ENCODE measurements at places on chromosomes 7 and 10.
A peak's percentile ranks its signal among the peaks of the same experiment; 100 is the strongest.

GRCh38 chr10:69321865-69322264 lies 43.6 kb downstream of the HK1 start:
- DNase-seq: no peak

GRCh38 chr7:112176693-112177415 lies 29.3 kb downstream of the DOCK4 start:
- no peak for DNase-seq

- no peak for DNase-seq
Measured at GRCh38 chr10:60508037-60508436, 118.4 kb upstream of the ANK3 start.

DNA sequence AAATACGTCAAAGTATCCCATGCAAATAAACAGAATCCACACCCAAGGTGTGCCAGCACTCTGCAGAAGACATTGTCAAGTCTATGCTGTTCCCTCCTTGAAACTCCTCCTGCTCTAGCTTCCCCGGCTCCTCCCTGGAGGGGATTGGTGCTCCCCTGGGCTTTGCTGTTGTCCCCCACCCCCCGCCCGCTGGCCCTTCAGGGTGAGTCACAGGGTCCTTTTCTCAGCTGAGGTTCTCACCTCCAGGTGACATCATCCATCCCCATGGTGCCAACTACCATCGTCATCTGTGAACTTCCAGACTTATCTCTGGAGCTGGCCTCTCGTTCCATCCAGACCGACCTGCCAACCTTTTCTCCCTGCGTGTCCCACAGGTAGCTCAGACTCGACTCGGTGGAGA lies 77.0 kb downstream of the ITIH5 start:
- no peak for DNase-seq

DNA sequence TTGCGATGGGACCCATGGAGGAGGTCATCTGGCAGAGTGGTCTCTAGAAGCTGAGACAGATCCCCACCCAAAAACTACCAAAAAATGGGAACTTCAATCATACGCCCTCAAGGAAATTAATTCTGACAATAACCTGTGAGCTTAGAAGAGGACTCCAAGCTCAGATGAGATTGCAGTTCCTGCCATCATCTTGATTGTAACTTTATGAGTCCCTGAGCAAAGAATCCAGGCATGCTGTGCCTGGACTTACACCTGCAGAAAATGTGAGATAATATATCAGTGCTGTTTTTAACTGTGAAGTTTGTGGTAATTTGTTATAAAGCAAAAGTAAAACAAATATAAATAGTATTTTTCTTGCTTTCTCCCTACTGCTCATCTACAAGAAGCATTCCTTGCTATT lies 299.6 kb upstream of the MBL2 start:
- no peak for DNase-seq

GRCh38 chr10:122208571-122209430 lies 62.3 kb upstream of the BTBD16 start:
- no peak for DNase-seq

- DNase-seq: no peak
Measured at GRCh38 chr7:100027197-100027596, 11.8 kb downstream of the ZKSCAN1 start.

- no peak for DNase-seq
Measured at GRCh38 chr10:17215782-17216122, 12.3 kb upstream of the VIM start.

DNA sequence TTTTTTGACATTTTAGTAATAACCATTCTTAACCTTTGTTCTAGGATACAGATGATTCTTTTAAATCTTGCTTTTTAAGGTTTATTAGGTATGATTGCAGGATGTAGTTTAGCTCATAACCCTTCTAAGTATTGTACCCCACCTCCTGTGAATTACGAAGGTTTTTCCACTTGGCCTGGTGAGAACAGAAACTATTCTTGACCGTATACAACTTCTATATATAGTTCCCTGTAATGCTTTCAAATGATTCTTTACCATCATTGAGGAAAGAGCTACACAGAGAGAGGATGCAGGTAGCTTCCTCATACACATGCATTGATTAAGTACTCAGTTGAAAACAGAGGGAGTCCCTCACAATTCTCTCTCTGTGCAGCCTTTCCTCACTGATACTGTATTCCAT lies 86.3 kb downstream of the PALS2 start:
- DNase-seq: no peak

DNA sequence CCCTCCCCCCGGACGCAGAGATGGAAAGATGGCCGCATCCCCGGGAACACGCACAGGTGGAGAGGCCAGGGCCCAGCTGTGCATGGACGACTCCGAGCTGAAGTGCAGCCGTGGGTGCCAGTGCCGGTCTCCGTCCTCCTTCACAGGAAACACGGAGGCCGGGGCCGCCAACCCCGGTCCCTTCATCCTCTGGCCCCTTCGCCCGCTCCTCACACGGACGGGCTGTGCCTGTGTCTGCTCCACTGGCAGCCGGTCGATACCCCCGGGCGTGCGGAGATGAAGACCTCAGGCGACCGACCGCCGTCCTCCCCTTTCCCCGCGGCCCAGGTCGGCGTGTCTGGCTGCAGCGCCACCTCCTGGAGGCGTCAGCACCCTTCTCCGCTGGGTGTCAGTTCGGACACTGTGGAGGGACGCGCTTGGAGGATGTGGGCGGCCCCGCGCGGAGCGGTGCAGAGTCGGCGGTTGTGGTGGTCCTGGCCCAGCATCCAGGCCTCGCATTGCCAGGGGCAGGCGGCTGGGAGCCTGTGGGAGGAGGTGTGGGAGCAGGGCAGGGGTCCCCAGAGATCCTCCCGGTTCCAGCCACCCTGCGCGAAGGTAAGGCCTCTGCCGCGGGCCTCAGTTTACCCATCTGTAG lies 9.9 kb downstream of the ZNF511 start:
- DNase-seq: peak; percentile 46

- no peak for DNase-seq
Measured at GRCh38 chr7:41420421-41420820, 282.5 kb downstream of the INHBA start.

Measured in hematopoietic multipotent progenitor cell treated with erythropoietin and hydrocortisone succinate and interleukin-3 and kit ligand, for 15 days (in vitro differentiated cells).